ENCODE measurements at places on chromosomes 4 and X. TPM values are rescaled to one million over a fixed set of nuclear protein-coding genes. Genes with fewer than 3 reads are reported as not detected.

The FAM149A gene
- 11.9 TPM for total RNA-seq

The PGAM4 gene
- total RNA-seq: not detected

The L1CAM gene
- 1.2 TPM for total RNA-seq

The SSX2B gene
- not detected for total RNA-seq
